ENCODE measurements at places on chromosomes 5 and 9.

GRCh38 chr9:132059361-132059760, 20.3 kb downstream of the MED27 start:
- no peak for DNase-seq

DNA sequence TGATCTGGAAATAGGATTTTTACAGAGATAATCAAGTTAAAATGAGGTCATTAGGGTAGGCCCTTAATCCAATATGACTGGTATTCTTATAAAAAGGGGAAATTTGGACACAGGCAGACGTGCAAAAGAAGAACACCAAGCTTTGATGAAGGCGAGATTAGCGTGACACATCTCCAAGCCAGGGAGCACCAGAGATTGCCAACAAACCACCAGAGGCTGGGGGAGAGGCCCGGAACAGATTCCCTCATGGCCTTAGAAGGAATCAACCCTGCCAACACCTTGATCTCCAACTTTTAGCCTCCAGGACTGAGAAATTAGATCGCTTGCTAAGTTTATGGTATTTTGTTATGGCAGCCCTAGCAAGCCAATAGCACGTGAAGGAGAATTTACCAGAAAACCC, 10.8 kb upstream of the ARSI start:
- DNase-seq = no peak

- DNase-seq = no peak
Observed at GRCh38 chr9:134370638-134371037, 44.4 kb downstream of the RXRA start.

- no peak for DNase-seq
Observed at GRCh38 chr9:19049917-19050636, 850 bp downstream of the RRAGA start.

- no peak for DNase-seq
Observed at GRCh38 chr5:42982107-42982622, 58.0 kb downstream of the ANXA2R start.

- no peak for DNase-seq
Observed at GRCh38 chr5:387491-388265, 55.3 kb upstream of the EXOC3 start.

GRCh38 chr5:159704160-159704559, 212.1 kb upstream of the ADRA1B start:
- no peak for DNase-seq

GRCh38 chr9:127904561-127905003, 5.2 kb upstream of the ST6GALNAC6 start:
- DNase-seq = no peak

- DNase-seq = no peak
Observed at GRCh38 chr9:17528859-17529258, 50.0 kb upstream of the SH3GL2 start.

DNA sequence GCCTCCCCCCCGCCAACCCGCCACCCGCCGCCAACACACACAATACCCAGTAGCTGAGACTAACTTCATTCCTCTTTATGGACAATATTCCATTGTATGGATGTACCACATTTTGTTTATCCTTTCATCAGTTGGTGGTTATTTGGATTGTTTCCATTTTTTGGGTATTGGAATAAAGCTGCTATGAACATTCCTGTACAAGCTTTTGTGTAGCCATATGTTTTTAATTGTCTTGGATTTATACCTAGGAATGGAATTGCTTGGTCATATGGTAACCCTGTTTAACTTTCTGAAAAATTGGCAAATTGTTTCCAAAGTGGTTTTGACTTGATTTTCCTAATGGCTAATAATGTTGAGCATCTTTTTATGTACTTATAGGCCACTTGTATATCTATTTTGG, 4.9 kb upstream of the UBTD2 start:
- no peak for DNase-seq

DNA sequence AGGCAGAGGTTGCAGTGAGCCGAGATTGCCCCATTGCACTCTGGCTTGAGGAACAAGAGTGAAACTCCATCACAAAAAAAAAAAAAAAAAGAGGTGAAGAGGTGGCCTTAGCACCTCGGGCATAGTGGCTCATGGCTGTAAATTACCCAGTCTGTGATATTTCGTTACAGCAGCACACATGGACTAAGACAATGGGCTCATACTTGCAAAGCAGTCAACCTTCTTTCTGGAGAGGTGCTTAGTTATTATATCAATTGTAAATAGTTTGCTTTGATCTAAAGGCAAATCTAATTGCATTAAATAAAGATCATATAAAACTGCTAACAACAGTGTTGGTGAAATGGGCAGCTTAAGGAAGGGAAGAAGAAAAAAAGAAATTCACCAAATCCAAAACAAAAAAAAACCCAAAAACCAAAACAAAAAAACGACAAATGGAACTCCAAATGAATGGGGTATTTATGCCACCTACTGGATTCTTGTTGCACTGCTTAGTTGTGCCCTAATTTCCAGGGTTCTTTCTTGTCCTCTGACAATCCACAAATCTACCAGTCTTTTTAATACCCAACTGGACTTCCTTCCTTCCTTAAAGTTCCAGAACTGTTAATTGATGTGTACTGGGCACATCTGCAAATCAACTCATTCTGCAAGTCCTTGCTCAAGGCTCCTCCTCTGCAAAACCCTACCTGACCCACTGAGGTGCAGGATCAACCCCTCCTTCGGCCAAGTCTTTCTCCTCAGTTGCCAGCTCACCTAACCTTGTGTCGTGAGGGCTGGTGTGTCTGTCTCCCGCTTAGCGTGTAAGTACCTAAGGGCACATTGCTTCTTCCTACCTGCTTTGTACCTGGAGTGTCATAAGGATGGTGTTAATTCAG, 35.0 kb upstream of the DMRT1 start:
- no peak for DNase-seq

DNA sequence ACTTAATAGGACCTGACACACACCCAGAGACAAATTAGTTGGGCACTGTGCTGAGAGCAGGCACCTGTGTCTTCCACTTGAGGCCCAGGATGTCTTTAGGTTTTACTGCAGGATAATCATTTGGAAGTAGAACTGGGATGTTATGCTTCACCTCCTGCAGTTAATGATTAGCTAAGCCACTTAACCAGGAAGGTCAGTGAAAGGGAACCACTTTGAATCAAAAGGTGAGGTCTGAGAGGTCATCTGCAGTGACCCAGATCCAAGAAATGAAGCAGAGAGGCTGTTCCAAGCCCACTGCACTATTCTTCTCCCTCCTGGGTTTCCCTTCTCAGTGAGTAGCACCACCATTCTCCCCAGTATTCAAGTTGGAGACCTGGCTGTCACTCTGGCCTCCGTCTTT, 110.5 kb downstream of the SNX18 start:
- DNase-seq = no peak

GRCh38 chr9:128992995-128993394, 35.1 kb downstream of the SH3GLB2 start:
- no peak for DNase-seq

DNA sequence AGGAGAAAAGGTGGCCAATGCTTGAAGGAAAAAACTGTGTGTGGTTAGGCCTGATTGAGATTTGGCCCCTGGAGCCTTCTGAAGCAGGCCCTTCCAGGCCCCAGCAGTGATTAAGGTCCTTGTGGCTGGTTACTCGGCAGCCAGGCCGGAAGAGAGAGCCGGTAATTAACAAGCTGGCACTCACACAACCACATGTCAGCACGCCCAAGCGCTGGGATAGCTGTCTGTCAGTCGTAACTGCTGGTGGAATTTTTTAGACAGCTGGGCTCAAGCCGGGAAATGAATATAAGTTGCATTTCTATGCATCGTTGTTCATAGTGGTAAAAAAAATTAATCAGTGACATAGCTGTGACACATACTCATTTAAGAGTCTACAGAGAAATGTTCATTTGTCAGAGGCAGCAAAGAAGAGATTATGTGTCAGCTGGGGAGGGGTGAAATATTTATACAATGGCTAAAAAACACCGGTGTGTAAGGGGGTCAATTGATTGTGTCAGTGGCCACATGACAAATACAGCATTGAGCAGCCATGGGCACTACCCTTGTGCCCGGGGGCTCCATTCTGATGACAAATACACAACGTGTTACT, 13.7 kb upstream of the ARAP3 start:
- no peak for DNase-seq

- DNase-seq = no peak
Observed at GRCh38 chr5:139125991-139126390, 72.2 kb downstream of the SIL1 start.

- DNase-seq = no peak
Observed at GRCh38 chr9:91954841-91955471, 4.9 kb upstream of the ROR2 start.

- DNase-seq = no peak
Observed at GRCh38 chr5:55467862-55468551, 66.8 kb downstream of the PLPP1 start.

- no peak for DNase-seq
Observed at GRCh38 chr5:15850939-15851341, 328.7 kb downstream of the MARCHF11 start.

DNA sequence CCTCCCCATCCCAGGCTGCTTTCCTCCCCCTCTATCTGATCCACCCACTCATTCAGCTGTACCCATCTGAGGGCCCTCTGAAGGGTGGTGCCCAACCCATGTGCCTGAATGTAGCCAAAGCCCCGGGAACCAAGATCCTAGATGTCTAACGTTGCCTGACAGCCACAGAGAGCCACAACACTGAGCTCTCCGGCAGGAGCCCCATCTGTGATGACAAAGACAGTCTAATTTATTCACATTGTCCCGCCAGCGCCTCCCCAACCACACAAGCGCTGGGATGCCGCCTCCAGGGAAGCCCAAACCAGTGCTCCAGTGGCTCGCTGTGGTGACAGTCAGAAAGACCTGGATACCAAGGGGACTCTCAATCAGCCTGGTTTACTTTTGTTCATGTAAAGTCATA, 8.4 kb downstream of the IGFBPL1 start:
- DNase-seq = no peak

GRCh38 chr5:129541648-129542251, 81.7 kb downstream of the ADAMTS19 start:
- DNase-seq = no peak

- no peak for DNase-seq
Observed at GRCh38 chr9:37392272-37392671, 30.2 kb upstream of the GRHPR start.

GRCh38 chr5:98993512-98993911, 64.7 kb upstream of the CHD1 start:
- DNase-seq = no peak

GRCh38 chr9:5453004-5453403, 2.7 kb downstream of the CD274 start:
- no peak for DNase-seq

- DNase-seq = no peak
Observed at GRCh38 chr5:119074419-119074818, 3.5 kb downstream of the DMXL1 start.

DNA sequence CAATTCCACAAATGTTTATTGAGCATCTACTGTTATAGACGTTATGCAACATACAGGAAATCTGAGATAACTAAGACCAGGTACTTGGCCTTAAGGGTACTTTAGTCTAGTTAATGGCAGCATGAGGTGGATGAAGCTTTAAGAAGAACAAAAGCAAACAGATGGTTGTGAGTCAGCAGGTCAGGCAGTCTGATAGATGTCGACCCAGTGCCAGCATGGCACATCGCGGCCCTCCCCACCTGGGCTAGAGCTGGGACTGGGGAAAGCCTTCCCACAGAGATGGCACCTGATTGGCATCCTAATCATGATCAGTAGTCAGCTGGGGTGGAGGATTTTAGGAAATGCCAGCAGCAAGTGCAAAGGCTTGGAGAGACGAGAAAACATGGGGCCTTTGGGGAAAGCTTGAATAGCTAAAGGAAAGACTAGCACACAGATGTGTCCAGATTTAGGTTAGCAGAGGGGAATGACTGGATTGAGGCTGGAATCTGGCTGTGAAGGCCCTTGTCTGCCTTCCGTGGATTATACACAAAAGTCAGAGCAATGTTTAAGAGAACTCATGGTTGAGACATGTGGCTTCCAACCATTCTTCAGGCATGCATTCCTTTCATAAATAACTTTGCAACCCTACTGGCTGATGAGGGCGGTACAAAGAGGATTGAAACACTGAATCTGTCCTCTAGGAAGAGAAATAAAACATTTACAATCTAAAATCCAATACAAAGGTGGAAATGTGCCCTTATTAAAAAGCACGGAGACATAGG, 395.4 kb upstream of the WWC1 start:
- DNase-seq = no peak

DNA sequence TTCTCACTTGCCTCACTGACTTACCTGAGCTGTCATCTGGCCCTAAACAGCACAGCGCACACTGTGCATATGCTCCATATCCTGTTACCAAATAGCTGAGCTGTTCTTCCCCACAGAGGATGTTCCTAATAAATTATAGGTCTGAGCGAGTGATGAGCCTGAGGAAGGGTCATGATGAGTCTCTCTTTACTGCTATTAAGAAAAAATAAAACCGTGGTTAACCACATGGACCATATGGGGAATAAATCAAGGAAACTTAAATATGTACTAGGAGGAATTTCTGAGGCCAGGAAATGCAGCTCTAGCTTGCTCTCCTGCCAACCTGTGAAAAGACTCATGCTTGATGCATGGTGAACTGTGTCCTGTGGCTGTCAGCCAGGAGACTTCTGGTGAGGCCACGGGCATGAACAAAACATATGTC, 424.8 kb upstream of the DMAC1 start:
- DNase-seq = no peak

- no peak for DNase-seq
Observed at GRCh38 chr5:170437621-170438375, 48.6 kb upstream of the KCNMB1 start.

- no peak for DNase-seq
Observed at GRCh38 chr5:178793151-178793550, 62.7 kb upstream of the ZNF354A start.

DNA sequence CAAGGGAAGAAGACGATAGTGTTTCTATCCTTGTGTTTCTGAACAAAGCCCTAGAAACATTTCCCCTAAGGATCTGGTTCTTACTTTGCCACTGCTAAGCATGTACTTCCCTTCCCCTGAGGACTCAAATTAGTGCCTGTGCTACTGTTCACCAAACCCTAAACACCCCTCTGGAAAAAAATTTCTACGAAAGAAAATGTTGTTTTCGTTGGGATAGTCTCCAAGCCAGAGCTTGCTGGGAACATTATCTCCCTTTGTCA, 294.6 kb downstream of the BNC2 start:
- DNase-seq = no peak

- DNase-seq = no peak
Observed at GRCh38 chr9:134192311-134192950, 28.1 kb upstream of the RNU6ATAC start.

GRCh38 chr5:42586625-42587024, 163.4 kb downstream of the GHR start:
- no peak for DNase-seq

DNA sequence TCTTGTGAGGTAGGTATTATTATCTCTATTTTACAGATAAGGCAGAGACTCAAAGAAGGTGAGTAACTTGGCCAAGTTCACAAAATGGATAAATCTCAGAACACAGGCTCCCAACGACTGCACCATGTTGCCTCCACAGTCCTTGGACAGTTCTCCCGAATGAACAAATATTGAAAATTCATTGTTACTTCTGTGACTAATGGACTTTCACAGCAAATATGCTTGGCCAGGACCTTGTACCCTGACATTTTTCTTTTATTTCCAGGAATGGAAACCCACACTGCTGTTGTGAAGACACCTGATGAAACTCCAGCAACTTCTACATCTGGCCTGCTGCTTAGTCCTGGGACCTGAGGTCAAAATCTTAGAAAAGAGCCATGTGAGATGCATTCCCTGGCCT, 2.5 kb upstream of the CYSTM1 start:
- DNase-seq = no peak

GRCh38 chr5:180235077-180235476, 26.1 kb upstream of the RASGEF1C start:
- DNase-seq = no peak

- peak; percentile 38 for DNase-seq
Observed at GRCh38 chr5:173618927-173619519, 2.6 kb upstream of the BOD1 start.

- DNase-seq = no peak
Observed at GRCh38 chr5:5767286-5767928, 344.9 kb downstream of the ICE1 start.

Measured in T-helper 1 cell (primary cell).